Osteocyte (in vitro differentiated cells): ENCODE measurements at places on chromosomes 16 and 17. TPM values are rescaled to one million over a fixed set of nuclear protein-coding genes. Genes with fewer than 3 reads are reported as not detected.

- no peak for DNase-seq
These were observed 111.7 kb upstream of the CDH5 start for GRCh38 chr16:66254751-66255150.

Gene SSTR5
- total RNA-seq: not detected in 2 replicates

Gene MYO1C
- 183 and 184 TPM in 2 replicates for total RNA-seq

DNA sequence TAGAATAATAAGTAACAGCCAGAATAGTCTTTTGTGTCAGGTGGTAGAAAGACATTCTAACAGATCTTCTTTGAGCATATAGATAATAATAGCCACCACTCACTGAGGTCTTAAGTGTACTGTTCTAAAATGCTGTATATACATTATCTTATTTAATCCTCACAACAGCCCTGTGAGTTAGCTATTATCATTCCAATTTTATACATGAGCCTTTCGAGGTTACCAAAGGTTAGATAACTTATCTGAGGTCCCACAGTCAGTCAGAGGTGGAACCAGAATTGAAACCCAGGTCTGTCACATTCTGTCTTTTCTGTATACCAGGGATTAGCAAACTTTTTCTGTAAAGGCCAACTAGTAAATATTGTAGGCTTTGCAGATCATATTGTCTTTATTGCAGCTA, 23.2 kb downstream of the REXO5 start:
- no peak for DNase-seq

DNA sequence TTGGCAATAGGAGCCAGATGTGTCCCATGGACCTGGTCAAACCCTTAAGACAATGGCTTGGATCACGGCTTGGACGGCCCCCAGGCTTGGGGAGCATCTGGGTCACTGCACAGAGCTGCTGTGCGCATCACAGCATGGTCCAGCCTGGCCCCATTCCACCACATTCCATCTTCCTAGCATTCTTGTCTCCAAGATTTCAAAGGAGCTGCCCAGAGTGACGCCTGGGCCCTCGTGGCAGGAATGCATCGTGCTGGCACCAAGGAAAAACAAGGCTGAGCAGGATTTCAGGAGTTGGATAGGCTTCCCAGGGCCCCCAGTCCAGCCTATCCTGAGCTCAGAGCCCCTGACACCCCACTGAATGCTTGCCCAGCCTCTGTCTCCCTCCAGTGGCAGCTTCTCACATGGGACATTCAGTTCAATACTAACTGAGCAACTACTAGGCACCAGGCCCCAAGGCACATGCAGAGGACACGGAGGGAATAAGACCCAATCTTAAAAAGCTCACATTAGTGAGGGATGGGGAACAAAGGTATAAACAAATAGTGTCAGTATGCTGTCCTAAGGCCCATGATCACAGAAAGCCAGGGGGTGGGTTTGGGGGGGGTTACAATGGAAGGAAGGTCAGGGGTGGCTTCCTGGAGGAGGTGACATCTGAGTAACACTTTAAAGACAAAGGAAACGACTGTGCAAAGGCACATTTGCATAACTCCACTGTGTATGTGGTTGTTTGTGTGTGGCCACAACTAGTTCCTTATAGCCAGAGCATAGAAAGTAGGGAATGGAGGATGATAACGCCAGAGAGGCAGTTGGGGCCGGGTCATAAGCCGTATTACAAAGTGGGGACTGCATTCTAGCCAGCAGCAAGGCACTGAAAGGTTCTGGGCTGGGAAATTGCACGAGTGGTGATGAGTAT, 34.1 kb downstream of the TK2 start:
- no peak for DNase-seq

- DNase-seq: no peak
These were observed 40.7 kb upstream of the ANKFY1 start for GRCh38 chr17:4304417-4305027.

DNA sequence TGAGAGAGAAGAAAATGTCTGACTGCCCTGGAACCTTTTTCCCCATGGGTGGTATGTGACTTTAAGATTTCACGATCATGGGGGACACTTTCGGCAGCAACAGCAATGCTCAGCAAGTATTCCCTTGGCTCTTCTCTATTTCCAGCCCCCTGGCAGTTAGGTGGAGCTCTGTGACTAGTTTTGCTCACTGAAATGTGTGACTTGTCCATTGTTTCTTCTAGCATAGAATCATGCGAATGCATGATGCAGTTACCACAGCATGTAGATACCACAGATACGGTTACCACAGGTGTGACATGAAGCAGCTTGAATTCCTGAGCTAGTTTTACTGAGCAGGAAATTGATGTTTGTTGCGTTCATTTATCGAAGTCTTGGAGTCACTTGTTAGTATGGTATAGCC, 1034.5 kb upstream of the EEF2KMT start:
- no peak for DNase-seq

GRCh38 chr17:4020096-4020495, 55.9 kb upstream of the ATP2A3 start:
- DNase-seq: no peak

- no peak for DNase-seq
These were observed 686 bp downstream of the SRCAP start for GRCh38 chr16:30699615-30700099.

Gene EVPL
- not detected in 2 replicates for total RNA-seq
